ENCODE measurements at places on chromosomes 12 and 14. TPM values are rescaled to one million over a fixed set of nuclear protein-coding genes. Genes with fewer than 3 reads are reported as not detected.

Gene BDKRB1
- total RNA-seq: 19.8 TPM

Gene IL31
- not detected for total RNA-seq

Gene TROAP
- total RNA-seq: 19.1 TPM

Gene KRT5
- total RNA-seq: 0.22 TPM

Gene VWF
- 1.3 TPM for total RNA-seq

Gene ATL1
- 10.0 TPM for total RNA-seq

Gene TGFB3
- 8.0 TPM for total RNA-seq

Gene DAAM1
- 16.1 TPM for total RNA-seq

All from uterine smooth muscle cell (primary cell).